Fibroblast of pulmonary artery (primary cell): ENCODE measurements at places on chromosomes 11 and 22.
A peak's percentile ranks its signal among the peaks of the same experiment; 100 is the strongest.

GRCh38 chr11:95706974-95707387 is 82.6 kb downstream of the FAM76B start:
- DNase-seq, result no peak

- DNase-seq, result no peak
Observed at GRCh38 chr11:105469931-105470330, 139.9 kb upstream of the GRIA4 start.

DNA sequence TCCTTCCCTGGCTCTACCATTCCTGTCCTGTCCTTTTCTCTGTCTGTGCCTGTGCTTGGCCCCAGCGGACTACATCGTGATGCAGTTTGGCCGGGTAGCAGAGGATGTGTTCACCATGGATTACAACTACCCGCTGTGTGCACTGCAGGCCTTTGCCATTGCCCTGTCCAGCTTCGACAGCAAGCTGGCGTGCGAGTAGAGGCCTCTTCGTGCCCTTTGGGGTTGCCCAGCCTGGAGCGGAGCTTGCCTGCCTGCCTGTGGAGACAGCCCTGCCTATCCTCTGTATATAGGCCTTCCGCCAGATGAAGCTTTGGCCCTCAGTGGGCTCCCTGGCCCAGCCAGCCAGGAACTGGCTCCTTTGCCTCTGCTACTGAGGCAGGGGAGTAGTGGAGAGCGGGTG is 20.4 kb downstream of the TUB start:
- DNase-seq, result no peak

DNA sequence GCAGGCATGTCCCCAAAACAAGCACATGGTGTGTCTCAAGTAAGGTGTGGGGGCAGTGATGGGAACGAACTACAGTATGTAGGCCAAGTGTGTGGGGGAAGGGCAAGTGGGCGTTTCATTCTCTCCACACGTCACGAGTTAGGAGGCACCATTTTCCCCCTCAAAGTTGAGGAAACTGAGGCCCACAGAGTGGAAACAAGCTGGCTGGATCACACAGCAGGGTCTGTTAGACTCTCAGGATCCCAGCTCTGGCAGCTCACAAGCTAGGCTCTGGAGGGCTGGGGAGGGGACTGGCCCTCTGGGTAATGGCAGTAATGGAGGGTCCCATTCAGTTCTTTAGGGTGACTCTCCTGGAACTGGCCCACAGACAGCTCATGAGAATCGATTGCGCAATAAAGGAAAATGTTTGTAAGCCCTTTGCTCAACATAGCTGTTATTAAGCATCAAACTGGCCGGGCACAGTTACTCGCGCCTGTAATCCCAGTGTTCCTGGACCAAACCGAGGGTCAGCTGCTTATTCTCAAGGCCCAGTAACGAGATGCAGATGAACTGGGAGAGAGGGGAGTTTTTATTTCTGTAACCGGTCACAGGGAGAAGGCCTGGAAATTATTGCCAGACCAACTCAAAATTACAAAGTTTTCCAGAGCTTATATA is 24.1 kb upstream of the TUB start:
- peak; percentile 78 for DNase-seq
